ENCODE measurements at places on chromosomes 3 and 15.

- no peak for DNase-seq
Observed at GRCh38 chr3:146839727-146840375, 234.7 kb upstream of the PLSCR5 start.

DNA sequence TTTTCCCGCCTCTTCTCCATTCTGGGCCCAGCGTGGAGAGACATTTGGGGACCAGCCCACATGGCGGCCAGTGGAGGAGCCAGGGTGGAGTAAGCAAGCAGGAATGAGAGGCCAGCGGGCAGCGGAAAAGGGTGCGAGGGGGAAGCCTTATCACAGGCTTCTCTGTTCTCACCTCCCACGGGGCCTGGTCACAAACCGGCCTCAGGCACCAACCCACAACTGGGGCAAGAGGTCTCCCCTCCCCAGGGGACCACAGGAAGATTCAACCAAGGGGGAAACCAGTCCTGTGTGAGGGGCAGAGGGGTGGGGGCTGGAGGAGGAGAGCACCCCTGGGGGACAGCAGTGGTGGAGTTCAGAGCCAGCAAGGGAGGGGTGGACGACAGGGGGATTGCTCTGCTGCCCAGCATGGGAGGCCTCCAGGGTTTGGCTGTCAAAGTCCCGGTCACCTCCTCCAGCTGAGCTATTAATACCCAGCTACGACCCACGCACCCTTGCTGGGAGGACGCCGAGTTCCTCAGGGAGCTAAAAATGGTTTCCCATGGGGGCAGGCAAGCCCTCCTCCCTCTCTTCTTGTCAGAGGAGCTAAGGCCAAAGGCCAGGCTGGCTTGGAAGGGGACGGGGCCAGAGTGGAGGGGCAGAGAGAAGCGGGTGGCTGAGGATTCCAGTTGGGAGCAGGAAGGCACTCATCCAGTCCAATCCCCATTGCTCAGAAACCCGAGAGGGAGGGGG lies 23.8 kb upstream of the RPL29 start:
- no peak for DNase-seq

GRCh38 chr3:178767581-178767980 lies 231.3 kb downstream of the KCNMB2 start:
- DNase-seq, result no peak

GRCh38 chr15:94840794-94841783 lies 609.7 kb downstream of the MCTP2 start:
- no peak for DNase-seq

DNA sequence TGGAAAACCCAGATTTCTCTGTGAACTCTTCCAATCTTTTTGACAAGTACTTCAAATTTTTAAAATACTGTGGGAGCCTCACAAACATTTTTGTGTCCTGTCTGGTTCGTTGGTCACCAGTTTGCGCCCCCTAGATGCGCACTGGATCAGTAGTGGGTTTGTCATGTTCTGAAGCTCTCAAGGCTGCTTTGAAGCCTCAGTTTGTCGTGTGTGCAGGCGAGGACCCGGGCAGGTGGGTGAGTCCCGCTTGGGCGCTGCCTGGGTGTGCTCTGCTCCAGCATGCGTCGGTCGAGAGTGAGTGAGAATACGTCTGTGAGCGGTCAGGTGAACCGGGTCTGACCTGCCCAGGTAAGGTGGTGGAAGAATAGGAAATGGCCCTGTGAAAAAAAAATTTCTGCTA lies 17.3 kb upstream of the AEN start:
- DNase-seq, result no peak

DNA sequence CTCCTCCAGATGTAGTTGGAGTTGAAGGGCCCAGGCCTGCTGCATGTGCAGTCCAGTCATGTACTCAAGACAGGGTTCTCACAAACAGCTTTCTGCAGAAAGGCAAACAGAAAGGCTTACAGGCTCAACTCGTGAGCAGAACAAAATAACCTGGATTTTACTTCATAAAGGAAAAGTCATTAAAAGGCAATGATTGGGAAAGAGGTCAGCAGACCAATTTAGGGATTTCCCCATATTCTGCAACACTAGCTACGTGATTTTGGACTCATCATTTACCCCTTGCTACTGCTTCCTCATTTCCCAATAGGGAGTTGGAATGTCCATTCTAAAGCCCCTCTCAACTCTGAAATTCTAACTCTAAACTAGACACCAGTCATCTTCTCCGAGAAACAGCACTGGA lies 18.1 kb downstream of the METTL6 start:
- DNase-seq, result peak; percentile 28

DNA sequence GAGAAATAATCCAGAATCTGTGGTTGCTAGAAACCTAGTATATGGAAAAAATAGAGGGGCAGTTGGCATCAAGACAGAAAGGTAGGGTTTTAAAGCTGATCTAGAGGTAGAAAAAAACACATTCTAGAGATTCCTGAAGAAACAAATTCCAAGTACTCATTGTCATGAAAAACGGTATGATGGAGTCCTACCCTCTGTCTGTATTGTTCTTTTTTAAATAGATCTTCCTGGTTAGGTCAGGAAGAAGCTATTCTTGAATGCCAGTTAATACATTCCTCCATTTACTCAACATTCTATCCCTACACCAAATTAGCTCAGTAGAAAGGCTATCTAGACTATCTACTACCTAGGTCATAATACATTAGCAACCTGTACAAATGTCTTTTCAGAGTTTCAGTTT lies 364.7 kb downstream of the FHIT start:
- no peak for DNase-seq

- DNase-seq, result no peak
Observed at GRCh38 chr3:14706096-14706495, 31.2 kb downstream of the C3orf20 start.

- DNase-seq, result peak; percentile 44
Observed at GRCh38 chr15:48759921-48760320, 50.9 kb downstream of the CEP152 start.

- DNase-seq, result no peak
Observed at GRCh38 chr15:89825271-89825940, 10.8 kb upstream of the ANPEP start.

GRCh38 chr3:22939349-22939748 lies 263.8 kb upstream of the UBE2E2 start:
- no peak for DNase-seq

DNA sequence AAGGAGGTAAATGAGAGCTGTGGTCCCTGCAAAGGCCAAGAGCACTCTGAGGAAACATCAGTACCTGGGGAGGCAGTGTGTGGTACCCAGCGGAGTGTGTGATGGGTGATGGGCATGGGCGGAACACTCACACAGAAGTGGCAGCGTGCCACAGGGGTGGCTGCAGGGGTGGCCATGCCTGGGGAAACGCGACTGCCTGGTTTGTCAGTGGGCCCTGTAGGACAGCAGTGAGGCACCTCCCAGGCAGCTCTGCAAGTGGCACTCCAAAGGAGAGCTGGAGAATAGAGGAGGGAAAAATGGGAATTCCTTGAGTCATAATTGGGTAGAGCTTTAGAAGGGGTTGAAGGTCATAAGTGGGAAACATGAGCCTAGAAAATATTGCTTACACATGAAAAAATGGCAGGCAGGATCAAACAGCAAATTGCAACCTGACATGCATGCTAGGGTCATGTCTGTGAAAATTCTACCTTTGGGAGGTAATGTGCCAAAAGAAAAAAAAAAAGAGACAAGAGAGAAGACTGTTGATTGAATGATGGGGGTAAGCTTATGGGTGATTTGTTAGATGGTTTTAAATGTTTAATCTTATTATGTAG lies 138.4 kb downstream of the RPLP1 start:
- no peak for DNase-seq

DNA sequence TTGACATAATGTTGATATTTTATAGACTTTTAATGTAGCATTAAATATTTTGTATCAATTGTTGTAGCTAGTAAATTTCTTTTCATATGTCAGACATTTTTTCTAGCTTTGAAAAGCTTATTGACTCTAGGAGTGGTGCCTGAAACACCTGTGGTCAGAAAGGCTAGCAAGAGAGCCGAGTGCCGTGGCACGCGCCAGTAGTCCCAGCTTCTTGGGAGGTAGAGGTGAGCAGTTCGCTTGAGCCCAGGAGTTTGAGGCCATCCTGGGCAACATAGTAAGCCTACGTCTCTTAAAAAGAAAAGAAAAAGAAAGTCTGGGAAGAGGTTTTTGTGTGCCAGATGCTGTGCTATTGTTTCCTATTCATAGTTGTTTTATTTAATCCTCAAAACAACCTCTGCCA lies 198.2 kb downstream of the FEZF2 start:
- DNase-seq, result no peak

- no peak for DNase-seq
Observed at GRCh38 chr3:13170317-13170716, 97.1 kb upstream of the IQSEC1 start.

GRCh38 chr3:133593243-133593642 lies 19.8 kb downstream of the CDV3 start:
- DNase-seq, result no peak

DNA sequence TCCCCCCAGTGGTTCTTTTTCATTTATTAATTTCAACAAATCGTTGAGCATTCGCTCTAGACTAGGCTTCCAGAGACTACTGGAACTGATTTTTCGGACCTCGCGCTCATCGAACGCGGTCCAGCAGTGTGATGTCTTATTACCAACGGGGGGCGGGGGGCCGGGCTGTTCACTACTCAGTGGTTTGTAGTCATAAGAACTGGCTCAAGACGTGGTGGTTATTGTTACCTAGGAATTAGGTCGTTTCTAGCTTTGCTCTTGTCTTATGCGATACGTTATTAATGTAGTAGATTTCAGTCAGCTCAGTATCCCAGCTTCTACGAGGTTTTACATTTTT lies 858 bp downstream of the RBM5 start:
- peak; percentile 21 for DNase-seq

GRCh38 chr3:8282541-8283165 lies 219.0 kb upstream of the LMCD1 start:
- no peak for DNase-seq

DNA sequence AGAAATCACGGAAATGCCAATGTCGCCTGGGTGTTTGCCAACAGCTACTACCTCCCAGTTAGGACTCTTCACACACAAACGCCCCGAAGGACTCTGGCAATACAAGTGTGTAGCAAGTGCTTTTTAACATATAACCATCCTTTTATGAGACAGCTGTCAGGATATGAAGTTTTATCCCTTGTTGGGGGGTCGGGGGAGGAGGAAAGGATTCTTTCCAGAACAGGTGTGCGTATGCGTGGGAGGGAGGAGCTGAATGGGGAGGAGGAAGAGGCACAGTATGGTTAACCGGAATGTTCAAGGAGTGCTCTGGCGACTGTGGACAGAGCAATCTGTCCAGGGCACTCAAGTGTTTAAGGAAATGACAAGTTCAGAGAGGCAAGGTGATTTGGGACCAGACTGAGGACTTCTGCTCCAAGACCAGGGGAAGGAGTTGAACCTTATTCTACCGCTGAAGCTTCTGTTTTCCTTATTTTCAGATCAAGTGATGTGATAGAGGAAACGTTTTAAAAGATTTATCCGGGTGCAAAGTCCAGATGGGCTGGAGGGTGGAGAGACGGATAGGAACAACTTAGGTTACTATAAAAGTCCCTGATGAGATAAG lies 1.3 kb downstream of the TSPAN3 start:
- no peak for DNase-seq

GRCh38 chr3:124791639-124792151 lies 61.4 kb downstream of the UMPS start:
- peak; percentile 96 for DNase-seq

DNA sequence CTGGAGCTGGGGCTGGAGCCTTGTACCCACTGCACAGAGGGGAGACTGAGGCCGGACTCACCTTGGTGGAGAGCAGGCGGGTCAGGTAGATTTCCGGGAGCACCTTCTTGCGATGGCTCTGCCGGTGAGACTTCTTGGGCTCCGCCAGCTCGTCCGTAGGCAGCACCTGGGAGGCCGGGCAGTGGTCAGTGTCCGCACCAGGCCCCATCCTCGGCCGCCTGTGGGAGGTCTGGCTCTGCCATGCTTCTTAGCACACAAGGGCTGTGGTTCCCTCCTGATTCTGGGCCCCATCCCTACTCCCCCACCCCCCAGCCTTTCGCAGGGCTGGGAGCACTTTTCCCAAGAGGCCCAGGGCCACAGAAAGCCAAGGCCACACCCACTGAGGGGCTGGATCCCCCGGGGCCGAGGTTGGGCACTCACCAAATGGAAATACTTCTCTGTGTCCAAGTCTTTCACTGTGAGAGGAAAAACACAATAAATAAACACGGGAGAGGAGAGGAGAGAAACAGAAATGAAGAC lies 17.4 kb downstream of the H1-8 start:
- peak; percentile 76 for DNase-seq

All from amniotic epithelial cell (primary cell).